ENCODE measurements at places on chromosomes 6 and 20.

- DNase-seq: no peak
Measured at GRCh38 chr6:157788180-157788579, 34.9 kb upstream of the SNX9 start.

DNA sequence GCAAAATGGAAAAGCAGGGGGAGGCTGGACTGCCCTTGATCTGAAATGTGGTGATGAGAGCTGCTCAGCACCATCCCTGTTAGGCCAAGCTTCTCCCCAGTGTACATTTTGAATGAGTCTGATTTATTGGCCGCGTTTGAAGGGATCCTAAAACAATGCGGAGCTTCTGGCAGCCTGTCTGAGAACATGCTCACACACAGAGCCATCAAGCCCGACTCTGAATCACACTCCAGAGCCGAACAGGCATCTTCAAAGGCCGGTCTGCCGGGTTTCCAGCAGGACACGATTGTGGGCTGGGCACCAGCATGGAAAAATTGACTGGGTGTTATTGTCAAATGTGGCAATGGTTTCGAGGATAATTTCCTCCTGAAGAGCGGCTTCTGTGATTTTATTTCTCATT, 235.9 kb downstream of the TFAP2C start:
- DNase-seq: no peak

DNA sequence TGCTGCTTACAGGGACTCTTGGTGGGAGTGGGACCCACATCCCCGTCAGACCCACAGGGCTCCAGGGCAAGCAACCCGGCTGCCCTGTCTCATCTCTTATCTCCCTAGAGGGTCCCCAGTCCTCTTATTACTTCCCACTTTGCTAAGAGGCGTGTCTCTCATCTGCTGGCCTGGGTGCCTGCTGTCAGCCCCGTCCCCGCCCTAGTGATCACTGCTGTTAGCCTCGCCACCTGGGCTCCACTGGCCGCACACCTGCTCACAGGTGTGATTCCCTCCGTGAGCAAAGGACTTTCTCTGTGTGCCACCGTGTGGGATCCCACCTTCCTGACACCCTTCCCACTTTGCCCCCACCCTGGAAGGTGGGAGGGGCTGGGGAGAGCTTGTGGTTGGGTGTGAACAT, 57.6 kb downstream of the TCP11 start:
- peak; percentile 60 for DNase-seq

DNA sequence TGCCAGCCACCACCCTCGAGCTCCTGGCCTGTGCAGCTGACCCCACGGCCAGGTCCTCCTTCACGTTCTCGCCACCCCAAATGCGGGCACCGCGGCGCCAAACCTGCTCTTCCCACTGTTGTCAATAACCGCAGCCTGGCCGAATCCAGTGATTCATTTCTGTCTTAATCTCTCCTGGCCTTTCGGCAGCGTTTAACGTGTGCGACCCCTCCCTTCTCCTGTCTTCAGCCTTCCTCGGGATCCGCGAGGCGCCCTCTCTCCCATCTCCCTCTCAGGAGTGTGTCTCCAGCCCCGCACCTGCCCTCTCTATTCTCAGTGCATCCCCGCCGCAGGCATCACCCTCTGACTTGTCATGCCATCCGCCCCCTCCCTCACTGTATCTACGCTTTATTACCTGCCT, 91.4 kb downstream of the THBS2 start:
- no peak for DNase-seq

DNA sequence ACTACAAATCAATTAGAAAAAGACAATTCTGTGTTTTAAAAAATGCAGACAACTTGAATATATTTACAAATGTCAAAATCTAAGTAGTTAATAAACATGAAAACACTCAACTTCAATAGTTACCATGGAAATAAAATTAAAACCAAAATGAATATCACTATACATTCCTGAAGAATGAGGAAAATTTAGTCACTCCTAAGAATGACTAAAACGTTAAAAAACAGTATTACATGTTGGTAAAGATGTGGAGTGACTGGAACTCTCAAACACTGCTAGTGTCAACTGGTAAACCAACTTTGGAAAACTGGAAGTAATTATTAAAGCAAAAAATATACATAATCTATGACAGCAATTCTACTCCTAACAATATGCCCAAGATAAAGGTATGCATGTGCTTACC, 36.3 kb downstream of the AHI1 start:
- no peak for DNase-seq

GRCh38 chr6:98156580-98156979, 677.8 kb upstream of the POU3F2 start:
- no peak for DNase-seq

DNA sequence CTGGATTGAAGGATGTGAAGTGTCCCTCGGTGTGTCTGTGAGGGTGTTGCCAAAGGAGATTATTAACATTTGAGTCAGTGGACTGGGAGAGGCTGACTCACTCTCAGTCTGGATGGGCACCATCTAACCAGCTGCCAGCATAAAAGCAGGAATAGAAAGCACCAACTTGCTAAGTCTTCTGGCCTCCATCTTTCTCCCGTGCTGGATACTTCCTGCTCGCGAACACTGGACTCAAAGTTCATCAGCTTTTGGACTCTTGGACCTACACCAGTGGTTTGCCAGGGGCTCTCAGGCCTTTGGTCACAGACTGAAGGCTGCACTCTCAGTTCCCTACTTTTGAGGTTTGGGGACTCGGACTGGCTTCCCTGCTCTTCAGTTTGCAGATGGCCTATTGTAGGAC, 220.3 kb upstream of the LRFN2 start:
- DNase-seq: no peak

GRCh38 chr6:74073999-74074398, 378.0 kb downstream of the CD109 start:
- DNase-seq: no peak

DNA sequence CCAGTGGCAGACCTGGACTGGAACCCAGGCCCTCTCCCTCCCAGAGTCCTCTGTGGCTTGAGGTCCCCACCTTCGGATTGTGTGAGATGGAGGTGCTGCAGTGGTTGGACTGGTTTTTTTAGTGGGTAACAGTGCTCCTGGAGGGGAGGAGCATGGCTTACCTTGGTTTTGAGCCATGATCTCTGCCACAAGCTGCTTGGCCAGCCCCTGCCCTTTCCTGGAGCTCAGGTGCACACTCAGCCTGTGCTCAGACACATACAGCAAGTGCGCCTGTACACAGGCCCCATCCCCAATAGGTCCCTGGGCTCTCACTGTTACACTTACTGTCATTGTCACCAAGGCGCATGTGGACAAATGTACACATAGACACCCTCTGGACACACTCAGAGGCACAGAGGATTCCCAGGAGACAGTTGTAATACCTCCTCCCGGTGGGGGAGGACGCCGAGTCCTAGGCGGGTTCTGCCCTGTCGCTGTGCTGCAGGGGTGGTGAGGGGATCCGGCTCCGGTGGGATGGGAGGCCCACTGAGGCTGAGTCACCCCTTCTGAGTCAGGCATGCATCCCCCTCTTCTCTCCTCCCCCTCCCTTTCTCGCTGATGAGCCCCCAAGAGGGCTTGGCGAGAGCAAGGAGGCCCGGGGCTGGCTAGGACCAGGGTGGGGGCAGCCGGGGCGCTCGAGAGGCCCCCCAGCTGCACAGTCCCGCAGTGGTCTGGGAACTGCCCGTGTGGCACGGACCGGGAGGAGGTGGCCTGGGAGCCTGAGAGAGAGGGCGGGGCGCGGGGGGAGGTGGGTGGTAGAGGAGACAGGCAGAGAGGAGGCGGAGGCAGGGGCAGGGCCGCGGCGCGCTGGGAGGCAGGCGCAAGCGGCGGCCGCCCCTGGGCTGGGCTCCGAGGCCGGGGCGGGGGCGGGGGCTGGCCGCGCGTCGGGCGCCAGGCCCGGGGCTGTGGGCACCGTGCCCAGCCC, 522 bp upstream of the EPB41L1 start:
- DNase-seq: peak; percentile 87

DNA sequence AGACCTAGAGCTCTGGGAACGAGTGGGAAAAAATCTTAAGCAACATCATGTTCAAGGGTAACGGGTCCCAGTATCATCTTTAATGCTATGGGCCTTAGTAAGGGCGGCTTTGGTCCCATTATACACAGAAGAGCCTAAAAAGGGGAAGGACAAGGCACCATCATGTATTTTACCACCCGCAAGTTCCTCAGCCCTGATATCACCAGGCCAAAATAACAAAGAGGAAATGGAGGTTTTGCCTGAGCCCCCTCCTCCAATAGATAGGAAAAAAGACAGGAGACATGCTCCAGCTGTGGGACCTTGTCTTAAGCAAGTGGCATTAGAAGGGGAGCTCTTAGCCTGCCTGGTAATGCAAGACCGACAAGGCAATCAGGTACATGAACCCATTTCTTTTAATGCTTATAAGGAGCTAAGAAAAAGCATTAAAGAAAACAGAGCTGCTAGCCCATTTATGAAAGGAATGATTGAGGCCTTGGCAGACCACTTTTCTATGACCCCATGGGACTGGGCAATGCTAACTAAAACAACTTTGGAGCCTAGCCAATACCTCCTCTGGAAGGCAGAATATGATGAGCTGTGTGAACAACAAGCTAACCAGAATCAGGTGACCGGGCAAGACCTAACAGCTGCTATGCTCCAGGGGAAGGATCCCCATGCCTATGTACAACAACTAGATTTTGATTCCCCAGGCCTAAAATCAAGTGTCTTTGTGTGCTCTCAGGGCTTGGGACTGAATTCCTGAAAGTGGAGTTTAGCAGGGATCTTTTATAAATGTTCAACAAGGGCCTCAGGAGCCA, 23.2 kb downstream of the HLA-DPA1 start:
- no peak for DNase-seq

DNA sequence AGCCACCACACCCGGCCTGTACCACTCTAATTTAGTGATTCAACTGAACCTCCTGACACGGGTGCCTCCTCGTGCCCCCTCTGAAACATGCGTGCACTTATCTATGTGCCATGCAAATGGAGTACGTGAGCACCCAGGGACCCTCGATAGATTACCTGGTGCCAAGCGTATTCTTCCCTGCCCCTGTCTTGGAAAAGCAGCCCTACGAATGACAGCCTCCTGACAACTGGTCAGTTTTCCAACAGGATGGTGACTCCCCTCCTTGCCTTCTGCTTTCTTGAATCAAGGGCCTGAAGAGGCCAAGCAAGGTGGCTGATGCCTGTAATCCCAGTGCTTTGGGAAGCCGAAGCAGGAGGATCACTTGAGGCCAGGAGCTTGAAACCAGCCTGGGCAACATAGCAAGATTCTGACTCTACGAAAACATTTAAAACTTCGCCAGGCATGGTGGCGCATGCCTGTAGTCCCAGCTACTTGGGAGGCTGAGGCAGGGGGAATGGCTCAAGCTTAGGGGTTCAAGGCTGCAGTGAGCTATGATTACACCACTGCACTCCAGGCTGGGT, 25.4 kb upstream of the SYNJ2 start:
- no peak for DNase-seq

DNA sequence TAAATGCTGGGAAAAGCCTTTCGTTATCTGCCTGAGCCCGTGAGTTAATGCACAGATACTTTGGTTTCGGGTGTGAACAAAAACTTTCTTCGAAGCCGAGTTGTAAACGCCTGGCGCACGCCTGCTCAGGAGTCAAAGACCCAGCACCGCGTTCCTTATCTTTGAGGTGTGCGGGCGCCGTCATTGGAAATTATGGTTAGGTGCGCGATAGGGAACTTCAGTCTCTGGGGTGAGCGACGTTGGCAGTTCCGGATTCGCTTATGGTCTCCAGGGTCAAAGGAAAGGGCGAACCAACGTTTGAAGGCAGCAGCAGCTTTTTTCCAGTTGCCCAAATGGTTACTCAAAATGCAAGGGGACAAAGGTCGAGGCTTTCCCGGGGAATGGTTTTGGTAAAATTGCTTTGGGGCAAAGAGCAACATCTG, 853 bp downstream of the SLC22A3 start:
- DNase-seq: peak; percentile 50

DNA sequence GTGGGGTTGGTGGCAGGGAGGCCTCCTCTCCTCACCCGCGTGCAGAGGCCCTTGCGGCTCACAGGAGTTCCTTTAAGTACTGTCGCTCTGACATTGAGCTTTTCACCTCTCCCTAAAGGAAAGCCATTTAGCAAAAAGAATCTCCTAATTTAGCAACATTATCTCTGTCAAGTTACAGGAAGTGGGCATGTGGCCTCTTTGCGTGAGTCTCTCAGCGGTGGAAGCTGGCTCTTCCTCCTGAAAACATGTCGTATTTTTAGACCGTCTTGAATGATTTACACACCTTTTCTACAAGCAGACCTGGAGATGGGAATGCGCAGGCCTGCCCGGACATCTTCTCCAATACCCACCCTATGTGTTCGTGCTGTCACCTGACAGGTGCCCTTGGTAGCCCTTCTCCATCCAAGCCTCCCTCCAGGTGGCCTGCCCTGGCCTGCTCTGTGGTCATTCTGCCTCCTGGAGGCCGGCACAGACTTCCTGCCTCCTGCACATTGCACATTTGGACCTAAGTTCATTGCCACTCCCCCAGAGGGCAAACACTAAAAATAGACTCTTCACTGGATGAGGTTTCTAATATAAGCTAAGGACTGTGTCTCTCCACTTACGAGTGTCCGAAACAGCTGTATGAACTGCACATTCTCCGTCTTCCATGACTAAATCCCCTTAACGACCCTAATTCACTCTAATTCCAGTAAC, 18.5 kb upstream of the PHACTR3 start:
- DNase-seq: no peak

- DNase-seq: peak; percentile 96
Measured at GRCh38 chr6:32190054-32190851, at the start of gene PBX2. PBX2 (minus strand) TSS chr6:32190202; CDS start chr6:32189915, 287 bp downstream.

GRCh38 chr6:12265296-12265695, 24.9 kb upstream of the EDN1 start:
- DNase-seq: no peak

- no peak for DNase-seq
Measured at GRCh38 chr20:39913274-39913673, 775.8 kb downstream of the MAFB start.

GRCh38 chr6:56458324-56458884, 184.3 kb downstream of the DST start:
- no peak for DNase-seq

DNA sequence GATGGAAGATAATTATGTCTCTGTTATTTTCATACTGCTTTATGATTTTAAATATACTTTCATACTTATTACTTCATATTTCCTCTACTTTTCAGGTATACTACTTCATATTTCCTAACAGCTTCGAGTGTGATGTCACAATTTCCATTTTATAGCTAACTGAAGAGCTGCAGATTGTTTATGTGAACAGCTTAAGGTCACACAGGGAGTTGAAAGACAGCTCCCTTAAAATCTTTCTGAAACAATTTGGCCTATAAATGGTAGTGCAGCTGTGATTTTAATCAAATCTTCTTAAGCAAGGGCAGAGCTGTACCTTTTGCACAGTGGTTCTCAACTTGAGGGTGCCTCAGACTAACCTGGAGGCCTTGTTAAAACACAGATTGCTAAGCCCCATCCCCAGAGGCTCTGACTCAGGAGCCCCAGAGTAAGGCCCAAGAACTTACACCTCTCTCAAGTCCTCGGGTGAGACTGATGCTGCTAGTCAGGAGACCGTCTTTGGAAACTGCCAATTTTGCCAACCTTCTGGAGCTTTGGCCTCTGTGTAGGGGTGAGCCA, 347.0 kb upstream of the HSF2 start:
- DNase-seq: no peak

GRCh38 chr20:54350415-54350814, 125.0 kb upstream of the DOK5 start:
- no peak for DNase-seq

- DNase-seq: no peak
Measured at GRCh38 chr6:424741-425417, 33.3 kb downstream of the IRF4 start.

- DNase-seq: no peak
Measured at GRCh38 chr6:159464816-159465215, 228.2 kb downstream of the SOD2 start.

GRCh38 chr20:39004508-39004907, 42.4 kb downstream of the DHX35 start:
- DNase-seq: peak; percentile 79

GRCh38 chr6:30002871-30003270, 58.2 kb upstream of the POLR1H start:
- DNase-seq: no peak
